ENCODE measurements at places on chromosomes 3 and 15.

GRCh38 chr15:50135031-50135551 lies 16.1 kb upstream of the ATP8B4 start:
- peak; percentile 66 for DNase-seq

DNA sequence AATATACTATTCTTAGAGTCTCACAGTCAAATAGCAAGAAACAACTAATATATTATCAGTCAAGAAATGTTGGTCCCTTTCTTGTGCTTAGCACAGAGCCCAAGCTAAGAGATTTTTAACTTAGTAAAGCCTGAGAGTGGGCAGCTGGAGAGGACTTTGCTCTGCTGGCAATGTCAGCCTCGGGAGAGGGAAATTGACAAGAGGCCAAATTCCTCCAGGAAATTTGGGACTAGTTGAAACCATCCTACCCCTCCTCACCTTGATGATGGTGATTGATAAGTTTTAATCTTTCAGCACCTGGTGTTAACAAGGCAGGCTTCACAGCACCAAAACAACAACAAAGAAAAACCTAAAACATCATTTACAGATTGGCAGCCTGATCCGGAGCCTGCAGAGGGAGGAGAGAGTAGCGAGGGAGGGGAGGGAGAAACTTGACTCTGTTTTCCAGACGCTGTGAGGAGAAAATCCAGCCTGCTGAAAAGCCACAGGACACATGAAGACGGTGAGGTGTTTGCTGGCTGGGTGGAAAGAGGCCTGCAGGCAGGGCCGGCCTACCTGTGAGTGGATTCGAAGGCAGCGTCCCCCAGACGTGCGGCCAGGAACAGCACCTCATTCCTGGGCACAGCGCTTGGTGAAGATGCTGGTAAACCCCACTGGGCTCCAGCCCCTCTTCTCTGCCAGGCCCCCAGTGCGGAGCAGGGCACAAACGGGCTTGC lies 150.9 kb downstream of the LRRC28 start:
- DNase-seq: no peak

GRCh38 chr3:134232151-134232550 lies 18.5 kb downstream of the RYK start:
- peak; percentile 69 for DNase-seq

- no peak for DNase-seq
Observed at GRCh38 chr3:84073664-84074063, 885.1 kb upstream of the CADM2 start.

DNA sequence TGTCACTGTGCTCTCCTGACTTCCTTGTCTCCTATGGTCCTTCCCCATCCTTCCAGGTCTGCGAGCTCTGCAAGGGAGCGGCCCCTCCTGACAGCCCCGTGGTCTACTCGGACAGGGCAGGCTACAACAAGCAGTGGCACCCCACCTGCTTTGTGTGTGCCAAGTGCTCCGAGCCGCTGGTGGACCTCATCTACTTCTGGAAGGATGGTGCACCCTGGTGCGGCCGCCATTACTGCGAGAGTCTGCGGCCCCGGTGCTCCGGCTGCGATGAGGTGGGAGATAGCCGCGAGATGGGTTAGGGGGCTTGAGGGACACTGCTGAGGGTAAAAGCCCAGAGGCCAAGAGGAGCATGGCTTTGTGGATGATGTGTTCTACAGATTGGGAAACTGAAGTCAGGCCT lies 63.8 kb downstream of the LMCD1 start:
- DNase-seq: no peak

GRCh38 chr3:57544181-57545125 lies at the start of gene DNAH12:
Gene DNAH12, minus strand, starts transcription at chr3:57544344. Its CDS starts 1,474 bp downstream, at chr3:57542870.
- DNase-seq: peak; percentile 50

- no peak for DNase-seq
Observed at GRCh38 chr15:40855706-40856234, 11.9 kb downstream of the SPINT1 start.

GRCh38 chr3:49273825-49274532 lies 3.1 kb downstream of the C3orf62 start:
- DNase-seq: no peak

- DNase-seq: peak; percentile 19
Observed at GRCh38 chr3:139677388-139678155, at the start of gene NMNAT3. Gene NMNAT3, minus strand, starts transcription at chr3:139677972. Its CDS starts 50,248 bp downstream, at chr3:139627724.

DNA sequence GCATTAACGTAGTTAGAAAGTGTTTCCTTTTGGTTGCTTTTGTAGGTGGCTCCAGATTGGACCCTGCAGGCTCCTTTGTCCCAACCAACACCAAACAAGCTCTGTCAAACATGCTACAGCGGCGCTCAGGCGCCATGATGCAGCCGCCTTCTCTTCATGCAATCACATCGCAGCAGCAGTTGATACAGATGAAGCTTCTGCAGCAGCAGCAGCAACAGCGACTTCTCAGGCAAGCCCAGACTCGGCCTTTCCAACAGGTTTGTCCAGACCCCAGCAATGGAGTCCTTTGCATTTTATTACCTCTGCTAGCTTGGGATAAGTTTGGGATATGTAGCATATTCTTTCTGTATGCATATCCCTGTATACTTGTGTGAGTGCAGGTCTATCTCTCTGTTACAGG lies 10.1 kb upstream of the P2RY12 start:
- no peak for DNase-seq

DNA sequence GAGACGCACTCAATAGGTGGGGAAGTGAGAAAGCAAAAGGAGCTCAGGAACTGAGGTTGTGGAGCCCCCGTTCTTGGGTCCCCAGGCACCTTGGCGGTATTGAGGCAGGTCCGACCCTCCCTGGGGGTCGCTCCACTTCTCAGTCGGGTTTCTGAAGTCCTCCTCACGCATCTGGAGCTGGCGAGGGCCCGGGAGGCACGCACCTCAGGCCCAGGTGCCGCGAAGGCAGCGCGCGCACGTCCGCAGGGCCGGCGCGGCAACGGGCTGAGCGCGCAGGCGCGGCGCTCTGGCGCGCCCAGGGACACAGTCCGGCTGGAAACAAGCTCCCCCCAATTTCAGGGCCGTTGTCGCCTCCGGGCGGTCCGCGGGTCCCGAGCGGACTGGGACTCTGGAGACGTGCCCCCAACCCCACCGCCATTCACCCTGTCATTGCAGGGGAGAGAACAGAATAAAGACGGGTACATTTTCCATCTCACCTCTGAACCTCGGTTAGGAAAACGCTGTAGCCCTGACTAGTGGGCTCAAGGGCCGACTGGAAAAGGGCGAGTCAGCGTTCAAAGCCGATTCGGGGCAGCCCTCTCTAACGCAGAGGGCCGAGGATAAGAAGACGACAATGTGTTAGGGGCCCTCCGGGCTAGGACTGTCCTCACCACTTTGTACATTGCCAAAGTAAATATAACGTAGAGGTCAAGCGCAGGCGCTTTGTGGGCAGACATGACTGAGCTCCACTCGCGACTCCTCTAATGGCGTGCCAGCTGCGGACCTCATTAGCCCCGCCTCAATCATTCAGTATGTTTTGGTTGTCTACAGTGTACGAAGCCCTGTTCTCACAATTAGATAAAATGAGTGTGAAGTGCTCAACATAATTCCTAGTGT lies at the start of gene ZNF770:
ZNF770 (minus strand) TSS at position 261 of the 876 bp plus-strand sequence. CDS start 4,853 bp downstream, outside the sequence.
- peak; percentile 74 for DNase-seq

DNA sequence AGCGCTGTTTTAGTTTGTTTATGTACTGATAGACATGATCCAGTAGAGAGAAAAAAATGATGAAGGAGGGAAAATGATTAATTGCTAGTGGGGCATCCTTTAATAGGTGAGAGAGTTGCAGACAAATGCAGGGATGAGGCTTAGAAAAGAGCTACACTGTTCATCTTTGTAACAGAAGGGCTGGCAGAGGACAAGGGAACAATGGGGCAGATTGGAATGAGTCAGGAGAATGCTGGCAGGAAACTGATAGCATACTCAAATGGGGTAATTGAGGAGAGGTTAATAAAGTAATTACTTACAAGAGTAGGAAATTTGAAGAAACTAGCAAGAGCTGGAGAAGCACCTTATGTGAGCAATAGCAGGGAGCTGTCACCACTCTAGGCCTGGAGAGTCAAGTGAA lies 170.9 kb downstream of the OXSM start:
- no peak for DNase-seq

- no peak for DNase-seq
Observed at GRCh38 chr15:92711457-92711831, 55.9 kb upstream of the FAM174B start.

DNA sequence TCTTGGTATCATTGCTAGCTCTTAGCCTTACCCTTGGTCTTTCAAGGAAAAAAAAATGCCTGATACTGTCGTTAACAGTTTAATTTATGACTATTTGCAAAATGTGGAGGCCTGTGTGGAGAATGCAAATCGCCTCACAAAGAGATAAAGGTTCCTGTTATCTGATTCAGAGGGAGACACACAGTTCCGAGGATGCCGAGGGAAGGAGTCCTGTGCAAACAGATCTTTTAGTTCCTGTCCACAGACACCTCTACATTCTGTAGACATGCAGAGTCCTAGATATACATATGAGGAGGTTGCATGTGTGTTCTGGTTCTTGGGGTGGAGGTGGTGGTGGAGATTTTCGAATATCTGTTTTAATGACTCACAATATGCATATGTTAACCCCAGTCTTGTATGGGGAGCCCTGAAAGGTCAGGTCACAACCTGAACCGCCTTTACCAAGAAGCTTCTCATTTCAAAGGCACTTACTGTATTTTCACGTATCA lies 5.7 kb downstream of the NR2F2 start:
- peak; percentile 40 for DNase-seq

DNA sequence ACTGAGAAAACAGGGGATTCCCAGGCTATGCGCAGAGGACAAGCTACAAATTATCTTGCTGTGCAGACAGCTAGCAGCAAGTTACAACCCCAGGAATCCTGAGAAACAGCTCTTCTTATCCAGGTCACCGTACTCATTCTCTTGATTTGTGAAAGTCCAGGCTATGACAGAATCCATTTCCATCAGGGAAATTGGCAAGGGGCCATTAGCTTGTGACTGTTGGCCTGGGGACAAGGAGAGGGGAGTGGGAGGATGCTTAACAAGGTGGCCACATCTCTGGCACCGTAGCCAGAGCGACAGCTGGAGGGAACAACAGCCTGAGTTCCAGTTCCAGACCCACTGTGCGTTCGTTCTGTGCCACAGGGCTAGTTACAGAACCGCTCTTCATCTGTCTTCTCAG lies 44.9 kb upstream of the PLXNA1 start:
- no peak for DNase-seq

DNA sequence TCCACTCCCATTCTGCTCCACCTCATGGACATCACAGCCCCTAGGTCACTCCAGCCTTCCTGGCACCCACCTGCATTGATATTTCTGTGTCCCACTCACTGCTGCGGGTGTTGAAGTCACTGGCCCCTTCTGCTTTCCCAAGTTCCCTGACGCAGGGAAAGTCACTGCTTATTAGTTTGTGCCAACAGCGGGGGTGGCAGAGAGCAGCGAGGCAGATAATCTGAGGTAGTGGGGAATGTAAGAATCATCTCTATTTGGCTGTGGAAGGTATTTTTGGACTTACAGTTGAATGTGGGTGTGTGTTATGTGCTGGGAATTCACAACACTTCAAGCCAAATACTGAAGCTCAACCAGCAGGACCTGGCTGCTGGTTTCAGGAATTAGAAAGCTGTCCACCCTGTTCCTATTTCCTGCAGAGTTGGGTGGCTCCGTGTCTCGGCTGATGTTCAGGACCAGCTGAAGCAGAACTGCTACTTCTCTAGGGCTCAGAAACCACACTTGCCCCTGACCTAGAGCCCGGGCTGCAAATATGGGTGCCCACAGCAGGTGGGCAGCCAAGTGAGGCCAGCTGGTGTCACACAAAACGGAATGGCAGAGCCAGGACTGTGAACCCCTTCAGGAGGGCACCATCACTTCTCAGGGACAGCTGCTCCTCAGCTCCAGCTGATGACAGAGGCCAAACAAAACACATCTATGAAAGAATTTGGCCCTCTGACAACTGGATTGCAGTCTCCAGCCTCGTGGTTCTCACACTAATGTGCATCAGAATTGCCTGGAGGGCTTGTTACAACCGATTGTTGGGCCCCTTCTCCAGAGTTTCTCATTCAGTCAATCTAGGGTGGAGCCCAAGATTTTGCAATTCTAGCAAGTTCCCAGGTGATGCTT lies 57.7 kb downstream of the SEMA5B start:
- peak; percentile 30 for DNase-seq

GRCh38 chr3:117898722-117899522 lies 1135.7 kb downstream of the IGSF11 start:
- peak; percentile 33 for DNase-seq

DNA sequence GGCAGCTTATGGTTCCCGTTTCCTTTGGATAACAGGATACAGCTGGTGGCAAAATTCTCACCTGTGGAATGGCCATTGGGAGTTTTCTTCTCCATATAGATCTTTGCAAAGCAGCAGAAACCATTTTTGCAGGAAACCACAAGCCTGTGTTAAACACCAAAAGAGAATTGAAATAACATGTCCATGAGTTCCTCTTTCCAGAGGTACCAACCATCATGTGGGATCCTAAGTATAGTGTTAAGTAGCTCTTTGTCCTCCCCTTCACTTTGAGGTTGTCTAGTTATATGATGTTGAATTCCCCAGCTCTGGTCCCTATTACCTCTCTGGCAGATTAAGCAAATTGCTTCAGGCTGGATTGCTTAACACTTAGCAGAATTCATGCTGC lies 94.9 kb downstream of the AKAP13 start:
- no peak for DNase-seq

- DNase-seq: no peak
Observed at GRCh38 chr3:50493623-50494022, 9.8 kb downstream of the CACNA2D2 start.

DNA sequence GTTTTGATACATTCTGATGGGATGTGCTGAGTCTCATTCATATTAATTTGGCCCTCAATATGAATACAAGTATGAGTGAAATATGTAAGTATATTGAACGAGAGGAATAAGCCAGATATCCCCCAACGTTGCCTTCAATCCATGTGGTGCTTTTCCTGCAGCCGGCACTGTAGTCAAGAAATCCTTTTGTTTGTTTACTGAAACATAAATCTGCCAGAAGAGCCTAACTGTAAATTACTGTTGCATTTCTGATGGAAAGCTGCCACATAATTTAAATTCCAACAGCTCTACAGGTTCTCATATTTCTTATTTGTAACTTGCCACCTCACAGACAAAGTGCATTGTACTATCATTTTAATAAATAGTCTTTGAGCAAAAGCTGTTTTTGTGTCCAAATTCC lies 314.0 kb downstream of the KBTBD8 start:
- no peak for DNase-seq

DNA sequence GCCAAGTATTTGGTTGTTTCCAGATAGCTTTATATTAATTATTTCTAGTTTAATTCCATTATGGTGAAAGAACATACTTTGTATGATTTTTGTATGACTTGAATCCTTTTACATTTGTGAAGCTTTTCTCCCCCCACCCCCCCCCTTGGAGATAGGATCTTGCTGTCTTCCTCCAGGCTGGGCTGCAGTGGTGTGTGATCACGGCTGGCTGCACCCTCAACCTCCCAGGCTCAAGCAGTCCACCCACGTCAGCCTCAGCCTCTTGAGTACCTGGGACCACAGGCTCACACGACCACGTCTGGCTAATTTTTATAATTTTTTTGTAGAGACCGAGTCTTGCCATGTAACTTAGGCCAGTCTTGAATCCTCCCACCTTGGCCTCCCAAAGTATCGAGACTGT lies 29.5 kb downstream of the ARL8B start:
- DNase-seq: no peak

Data from ELR (cell line).